Spinal cord (tissue), 10 donors: ENCODE measurements at places on chromosomes 3 and 15.

- no peak for DNase-seq
Observed at GRCh38 chr3:121667333-121667732, 6.6 kb upstream of the HCLS1 start.

DNA sequence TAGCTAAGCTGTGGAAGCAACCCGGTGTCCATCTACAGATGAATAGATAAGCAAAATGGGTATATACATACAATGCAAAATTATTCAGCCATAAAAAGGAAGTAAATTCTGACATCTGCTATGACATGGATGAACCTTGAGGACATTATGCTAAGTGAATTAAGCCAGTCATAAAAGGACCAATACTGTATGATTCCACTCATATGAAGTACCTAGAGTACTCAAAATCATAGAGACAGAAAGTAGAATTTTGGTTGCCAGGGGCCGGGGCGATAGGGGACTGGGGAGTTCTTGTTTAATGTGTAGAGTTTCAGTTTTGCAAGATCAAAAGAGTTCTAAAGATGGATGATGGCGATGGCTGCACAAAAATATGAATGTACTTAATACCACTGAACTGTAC lies 10.3 kb downstream of the EID1 start:
- no peak for DNase-seq

DNA sequence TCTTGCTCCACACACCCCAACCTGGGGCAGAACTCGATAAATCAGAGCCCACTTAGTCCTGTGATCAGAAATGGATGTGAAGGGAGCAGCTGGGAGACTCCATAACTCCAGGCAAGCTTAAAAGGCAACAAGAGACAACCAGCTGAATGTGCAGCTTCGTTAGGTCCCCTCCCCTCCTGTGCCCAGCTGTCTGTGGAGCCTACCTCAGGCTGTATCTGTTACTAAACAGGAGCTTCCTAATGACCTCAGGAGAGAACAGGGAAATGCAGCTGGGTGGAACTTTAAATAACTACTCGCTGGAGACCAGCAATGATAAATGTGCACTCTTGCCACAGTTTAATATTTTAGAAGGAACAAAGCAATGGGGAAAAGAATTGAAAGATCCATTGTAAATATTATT lies 25.9 kb downstream of the SLC9A9 start:
- no peak for DNase-seq

GRCh38 chr3:171813897-171814460 lies 3.7 kb upstream of the PLD1 start:
- DNase-seq = no peak

GRCh38 chr15:62474771-62475124 lies 309.7 kb upstream of the C2CD4B start:
- no peak for DNase-seq

GRCh38 chr15:43792761-43793476 lies 799 bp downstream of the SERF2 start:
- DNase-seq = no peak

GRCh38 chr15:74988007-74988800 lies 7.2 kb upstream of the SCAMP5 start:
- DNase-seq = no peak

- DNase-seq = no peak
Observed at GRCh38 chr3:171842864-171843518, at the start of gene TMEM212. TSS of gene TMEM212 (plus strand) at chr3:171843349. CDS start at chr3:171843384, 35 bp downstream.
